Effector CD4-positive, alpha-beta T cell (primary cell): ENCODE measurements at places on chromosomes 7 and 10.

DNA sequence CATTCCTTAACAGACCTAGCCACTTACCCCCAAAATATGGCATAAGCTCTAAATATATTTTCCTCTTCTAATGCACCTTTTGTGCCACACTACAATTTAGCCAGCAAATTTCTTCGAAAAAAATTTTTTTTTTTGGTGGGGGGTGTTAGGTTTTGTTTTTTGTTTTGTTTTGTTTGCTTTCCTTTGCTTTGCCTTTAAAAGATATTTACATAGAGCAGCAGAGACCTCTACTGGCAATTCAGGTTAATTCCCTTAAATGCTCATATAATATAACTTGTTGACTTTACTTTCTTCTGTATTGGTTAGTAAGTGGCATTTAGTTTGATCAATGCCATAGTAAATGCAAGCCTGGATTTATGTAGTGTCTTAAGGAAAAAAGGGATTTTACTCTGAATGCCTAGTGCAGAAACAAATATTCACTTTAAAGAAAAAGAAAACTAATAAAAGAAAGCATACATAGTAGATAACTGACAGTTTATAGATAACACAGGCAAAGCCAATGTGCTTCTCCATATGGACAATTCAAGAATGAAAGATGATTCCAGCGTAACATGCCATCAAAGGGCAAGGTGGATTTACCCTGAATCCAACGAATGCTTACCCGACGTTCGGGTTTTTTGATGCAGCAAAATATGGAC, 1250.6 kb downstream of the GATA3 start:
- DNase-seq = no peak

DNA sequence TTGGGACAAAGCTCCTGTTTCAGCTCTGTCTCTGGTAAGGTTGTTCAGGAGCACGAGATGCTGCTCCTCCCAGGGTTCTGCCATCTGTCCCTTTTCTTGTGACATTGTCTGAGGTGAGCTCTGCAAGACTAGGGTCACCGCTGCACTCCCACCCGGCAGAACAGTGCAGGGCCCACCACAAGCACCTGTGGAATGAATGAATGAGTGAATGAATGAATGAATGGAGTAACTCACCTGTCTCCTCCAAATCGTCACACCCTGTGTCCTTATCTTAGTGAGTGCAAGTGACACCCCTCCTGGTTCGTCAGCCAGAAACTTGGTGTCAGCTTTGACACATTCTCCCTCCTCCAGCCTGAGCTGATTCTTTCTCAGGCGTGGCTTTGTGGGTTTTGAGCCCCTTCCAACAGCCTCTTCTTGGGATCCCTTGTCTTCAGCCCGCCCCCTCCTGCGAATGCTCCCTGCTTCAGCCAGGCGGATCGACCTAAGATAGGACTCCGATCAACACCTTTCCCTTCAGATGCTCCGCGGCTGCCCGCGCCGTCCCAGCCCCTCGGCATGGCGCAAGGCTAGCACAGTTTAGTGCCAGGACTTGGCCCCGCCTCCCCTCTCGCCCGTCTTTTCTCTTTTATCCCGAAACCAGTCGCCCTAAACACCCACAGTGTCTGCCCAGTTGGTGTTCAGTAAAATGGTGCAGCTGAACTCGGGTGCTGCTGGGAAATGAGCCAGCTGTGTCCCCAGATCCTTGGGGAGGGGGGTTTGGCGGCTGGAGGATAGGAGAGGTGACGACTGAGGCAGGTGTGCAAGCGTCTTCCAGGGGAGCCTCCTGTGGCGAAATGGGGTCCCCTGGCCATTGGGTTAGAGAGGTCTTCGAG, 89.3 kb downstream of the BEND7 start:
- no peak for DNase-seq

DNA sequence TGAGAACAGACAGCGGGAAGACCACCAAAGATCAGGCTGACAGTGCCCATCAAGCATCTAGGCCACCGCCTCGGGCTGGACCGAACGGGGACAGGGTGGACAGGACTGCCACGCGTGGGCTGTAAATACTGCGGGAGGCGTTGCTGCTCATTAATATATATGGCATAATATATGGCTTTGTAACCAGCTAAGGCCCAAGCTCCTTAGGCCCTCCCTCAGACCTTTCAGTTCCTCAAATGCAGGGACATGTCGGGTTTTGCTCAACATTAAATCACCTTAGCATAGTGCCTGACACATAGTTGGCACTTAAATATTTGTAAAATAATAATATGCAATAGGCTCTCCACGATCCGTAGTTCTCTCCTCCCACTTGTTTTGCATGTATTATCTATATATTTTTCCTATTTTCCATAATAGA, 402 bp upstream of the TMEM168 start:
- no peak for DNase-seq

- no peak for DNase-seq
These were observed 236.9 kb downstream of the PRKG1 start for GRCh38 chr10:51311228-51311627.

- DNase-seq = no peak
These were observed 680.2 kb downstream of the CCSER2 start for GRCh38 chr10:85008488-85009184.

DNA sequence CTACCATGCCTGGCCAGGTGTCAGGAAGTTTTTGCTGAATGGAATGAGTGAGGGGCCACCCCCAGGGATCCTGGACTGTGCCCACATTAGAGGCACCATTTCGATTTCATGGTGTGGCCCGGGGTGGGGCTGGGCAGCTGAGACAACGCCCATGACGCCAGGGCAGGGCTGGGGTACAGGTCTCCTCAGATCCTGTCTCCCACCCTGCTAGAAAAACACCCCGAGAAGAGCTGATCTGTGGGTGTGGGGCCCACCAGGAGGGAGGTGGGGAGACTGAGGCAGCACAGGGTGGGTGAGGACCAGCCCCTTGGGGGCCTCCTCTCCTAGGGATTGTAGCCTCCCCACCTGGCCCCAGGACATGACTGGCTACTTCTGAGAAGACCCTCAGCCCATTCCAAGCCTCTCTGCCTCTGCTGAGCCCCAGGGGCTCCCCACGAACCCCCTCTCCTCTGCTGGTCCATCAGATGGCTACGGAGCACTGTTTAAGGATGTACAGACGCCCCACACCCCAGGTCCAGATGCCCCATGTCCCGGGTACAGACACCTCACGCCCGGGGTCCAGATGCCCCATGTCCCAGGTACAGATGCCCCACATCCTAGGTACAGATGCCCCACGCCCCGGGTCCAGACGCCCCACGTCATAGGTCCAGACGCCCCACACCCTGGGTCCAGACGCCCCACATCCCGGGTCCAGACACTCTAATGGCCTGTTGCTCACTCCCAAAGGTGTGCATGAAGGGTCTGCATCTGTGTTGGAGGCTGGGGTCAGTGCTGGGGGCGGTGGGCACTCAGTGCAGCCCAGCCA, 99.4 kb downstream of the MICALL2 start:
- no peak for DNase-seq

GRCh38 chr7:29274146-29275017, 79.8 kb downstream of the CHN2 start:
- no peak for DNase-seq

DNA sequence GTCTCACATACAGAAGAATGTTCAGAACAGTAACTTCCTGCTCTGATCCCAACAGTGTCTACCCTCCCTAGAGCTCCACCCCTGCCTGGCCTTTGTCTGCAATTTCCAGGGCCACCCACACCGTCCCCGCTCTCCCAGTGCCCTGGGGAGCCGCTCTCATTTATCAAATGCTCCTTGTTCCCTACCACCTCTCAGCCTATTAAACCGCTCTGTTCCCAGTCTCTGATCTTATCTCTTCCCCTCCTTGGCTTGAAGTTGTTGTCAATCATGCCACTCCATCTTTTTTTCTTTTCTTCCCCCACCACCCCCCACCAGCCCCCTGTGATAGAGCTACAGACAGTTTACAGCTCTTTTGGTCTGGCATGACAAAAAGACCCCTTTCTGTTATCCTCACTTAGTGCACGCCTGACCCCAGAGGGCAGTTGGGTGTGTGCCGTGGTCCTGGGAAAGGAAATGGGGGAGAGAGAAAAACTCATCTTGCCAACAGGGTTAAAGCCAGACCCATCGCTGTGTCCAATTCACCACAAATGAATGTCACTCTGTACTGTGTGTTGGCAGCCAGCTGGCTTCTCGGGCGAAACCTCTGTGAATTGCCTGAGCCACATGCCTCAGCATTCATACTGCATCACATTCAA, 28.8 kb upstream of the HECTD2 start:
- no peak for DNase-seq

DNA sequence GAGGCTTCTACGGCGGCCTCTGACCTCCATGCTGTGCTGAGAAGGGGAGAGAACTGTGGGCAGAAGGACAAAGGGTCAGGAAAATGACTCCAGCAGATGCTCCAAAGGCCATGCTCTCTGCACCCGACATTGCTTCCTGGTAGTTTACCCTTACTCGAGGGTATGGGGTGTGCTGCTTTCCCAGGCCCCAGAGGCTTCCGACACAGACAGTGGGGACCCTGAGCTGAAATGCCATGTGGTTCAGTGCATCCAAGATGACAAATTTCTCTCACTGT, 130.9 kb downstream of the PTPN20 start:
- DNase-seq = no peak

DNA sequence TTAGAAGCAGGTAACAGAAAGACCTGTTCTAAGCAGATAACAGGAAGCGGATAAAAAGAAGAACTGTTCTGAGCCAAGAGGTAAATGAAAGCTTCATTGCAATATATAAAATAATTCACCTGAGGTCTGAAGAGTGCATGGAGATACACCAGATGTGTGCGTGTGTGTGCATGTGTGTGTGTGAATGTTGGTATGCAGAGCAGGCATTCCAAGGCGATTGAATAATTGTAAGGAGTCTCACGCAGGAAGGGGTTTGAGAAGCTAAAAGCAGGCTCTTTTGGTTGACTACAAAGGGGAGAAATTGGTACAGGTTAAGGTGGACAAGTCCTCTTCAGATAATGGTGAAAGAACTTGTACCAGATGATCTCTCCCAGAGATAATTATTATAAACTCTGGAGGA, 450.6 kb downstream of the DNAJB9 start:
- no peak for DNase-seq

DNA sequence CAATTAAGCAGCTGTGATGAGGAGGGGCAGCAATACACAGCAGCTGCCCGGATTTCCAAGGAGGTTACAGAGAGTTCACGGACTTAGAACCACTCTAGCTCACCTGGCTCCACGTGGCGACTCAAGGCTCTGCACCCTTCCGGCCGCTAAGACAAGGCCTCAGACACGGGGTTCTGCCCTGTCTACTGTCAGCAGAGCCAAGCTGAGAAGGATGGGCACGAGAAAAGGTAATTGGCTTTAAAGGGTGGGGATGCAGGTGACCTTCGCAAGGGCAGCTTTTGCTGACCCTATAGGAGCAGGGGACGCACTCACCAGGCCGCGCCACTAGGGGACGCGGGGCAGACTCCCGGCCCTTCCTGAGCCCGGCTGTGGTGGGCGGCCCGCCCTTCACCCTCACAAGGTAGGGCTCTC, 152.4 kb downstream of the KIF20B start:
- no peak for DNase-seq

- DNase-seq = no peak
These were observed 168.0 kb upstream of the PRKCQ start for GRCh38 chr10:6748029-6748428.
